NCI-H1048 (cell line): ENCODE measurements at places on chromosomes 2 and 18.

GRCh38 chr2:219089330-219089729 lies 28.6 kb upstream of the IHH start:
- no peak for DNase-seq

DNA sequence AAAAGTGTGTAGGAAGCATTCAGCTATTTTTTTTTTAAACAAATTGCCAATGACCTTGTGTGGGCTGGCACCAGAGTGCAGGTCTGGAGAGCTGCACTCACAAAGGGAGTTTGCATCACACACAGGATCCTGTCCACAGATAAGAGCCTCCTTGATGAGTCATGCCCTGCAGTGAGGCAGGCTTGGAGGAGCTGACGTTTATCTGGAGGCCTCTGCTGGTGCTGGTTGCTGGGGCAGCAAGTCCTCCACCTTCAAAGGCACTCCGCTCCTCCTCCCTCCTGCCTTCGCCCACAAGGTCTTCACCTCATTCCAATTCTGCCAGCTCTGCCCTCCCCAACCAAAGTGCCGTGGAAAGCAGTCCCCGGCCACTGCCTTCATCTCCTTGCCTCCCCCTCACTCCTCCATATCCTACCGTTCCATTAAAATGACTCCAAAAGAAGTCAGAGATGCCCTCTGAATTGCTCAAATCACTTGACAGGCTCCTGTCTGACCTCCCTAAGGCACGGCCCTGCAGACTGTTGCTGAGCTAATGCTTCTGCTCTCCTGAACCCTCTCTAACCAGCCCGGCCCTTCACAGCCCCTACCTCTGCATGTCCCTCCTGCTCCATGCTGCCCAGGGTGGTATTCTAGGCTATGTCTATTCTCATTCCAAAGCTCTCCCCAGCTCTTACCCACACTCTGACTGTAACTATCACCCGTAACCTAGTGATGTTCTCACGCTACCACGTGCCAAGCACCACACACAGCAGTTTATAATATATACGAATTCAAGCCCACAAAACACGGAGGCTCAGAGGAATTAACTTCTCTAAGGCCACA lies 30.9 kb downstream of the LONRF2 start:
- DNase-seq = no peak

- DNase-seq = no peak
Observed at GRCh38 chr2:231612109-231612455, 19.4 kb downstream of the TEX44 start.

DNA sequence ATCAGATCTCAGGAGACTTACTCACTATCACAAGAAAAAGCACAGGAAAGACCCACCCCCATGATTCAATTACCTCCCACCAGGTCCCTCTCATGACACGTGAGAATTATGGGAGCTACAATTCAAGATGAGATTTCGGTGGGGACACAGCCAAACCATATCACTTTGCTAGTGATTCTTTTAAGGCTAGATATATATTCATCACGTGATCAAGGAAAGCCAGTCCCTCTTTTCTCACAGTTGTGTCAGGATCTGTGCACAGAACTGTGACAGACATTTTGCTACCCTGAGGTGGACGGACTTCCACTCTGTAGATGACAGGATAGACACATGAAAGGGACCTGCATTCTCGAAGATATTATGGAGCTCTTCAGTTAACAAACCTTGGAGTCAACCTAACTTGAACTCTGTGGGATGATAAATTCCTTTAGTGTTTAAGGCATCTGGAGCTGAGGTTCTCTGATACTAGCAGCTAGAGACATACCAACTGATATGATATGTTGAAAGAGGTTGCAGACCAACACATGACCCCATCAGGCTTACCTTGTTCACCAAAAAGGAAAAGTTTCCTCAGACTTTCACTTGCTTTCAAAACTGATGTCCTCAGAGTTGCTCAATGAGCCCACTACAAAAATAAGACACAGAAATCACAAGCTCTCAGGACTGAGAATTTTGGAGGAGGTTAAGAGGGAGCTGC lies 66.3 kb upstream of the SCG2 start:
- DNase-seq = no peak

GRCh38 chr2:101518578-101519492 lies 43.9 kb upstream of the RFX8 start:
- DNase-seq = no peak
